Activated naive CD8-positive, alpha-beta T cell treated with anti-CD3 and anti-CD28 coated beads for 36 hours (primary cell): ENCODE measurements at places on chromosomes 1 and 21. TPM values are rescaled to one million over a fixed set of nuclear protein-coding genes. Genes with fewer than 3 reads are reported as not detected.

The STUM gene
- not detected for total RNA-seq

The CD52 gene
- total RNA-seq: 263 TPM

The C1orf87 gene
- total RNA-seq: not detected

The EVA1B gene
- 6.3 TPM for total RNA-seq

The PERM1 gene
- total RNA-seq: not detected

The MPZ gene
- total RNA-seq: 3.7 TPM

The FGR gene
- total RNA-seq: 0.30 TPM

The EPHA8 gene
- total RNA-seq: not detected

The DAB1 gene
- not detected for total RNA-seq

The TFF2 gene
- not detected for total RNA-seq

The KIF26B gene
- total RNA-seq: 0.60 TPM

The PPCS gene
- total RNA-seq: 45.9 TPM

The SPRR5 gene
- total RNA-seq: not detected

The PRRX1 gene
- total RNA-seq: not detected

The CR1 gene
- total RNA-seq: not detected

The IRF6 gene
- total RNA-seq: 2.1 TPM

The HEYL gene
- total RNA-seq: 0.08 TPM

The WDR64 gene
- not detected for total RNA-seq

The RHOU gene
- total RNA-seq: 1.3 TPM

The KANK4 gene
- not detected for total RNA-seq

The LTN1 gene
- 23.0 TPM for total RNA-seq

The EXOSC10 gene
- total RNA-seq: 93.2 TPM

The KRTAP7-1 gene
- not detected for total RNA-seq

The OR2T29 gene
- not detected for total RNA-seq

The SHISAL2A gene
- total RNA-seq: 14.2 TPM

The CNN3 gene
- total RNA-seq: 15.2 TPM

The OR2M5 gene
- not detected for total RNA-seq

The RAP1GAP gene
- 0.66 TPM for total RNA-seq

The HPDL gene
- 51.8 TPM for total RNA-seq

The RIT1 gene
- 19.4 TPM for total RNA-seq

The PRDM15 gene
- 9.3 TPM for total RNA-seq

The UBQLN4 gene
- 42.6 TPM for total RNA-seq

The EFNA1 gene
- 0.74 TPM for total RNA-seq

The SLFNL1 gene
- total RNA-seq: 0.08 TPM

The C1orf141 gene
- total RNA-seq: not detected

The MYBPHL gene
- total RNA-seq: not detected
